ENCODE measurements at places on chromosomes 16 and 17. TPM values are rescaled to one million over a fixed set of nuclear protein-coding genes. Genes with fewer than 3 reads are reported as not detected.

PDIA2 gene
- not detected for total RNA-seq

ODAD4 gene
- total RNA-seq = under 0.01 TPM

HSD17B2 gene
- 45.8 TPM for total RNA-seq

RPUSD1 gene
- total RNA-seq = 24.6 TPM

PRDM7 gene
- total RNA-seq = not detected

ACSM3 gene
- 1.4 TPM for total RNA-seq

KRT31 gene
- total RNA-seq = 0.34 TPM

CSH1 gene
- not detected for total RNA-seq

IL34 gene
- total RNA-seq = 1.0 TPM

CTF1 gene
- total RNA-seq = 1.2 TPM

TNS4 gene
- total RNA-seq = 91.8 TPM

STAC2 gene
- total RNA-seq = not detected

NPTX1 gene
- total RNA-seq = under 0.01 TPM

IRF8 gene
- not detected for total RNA-seq
